Ovary (tissue), 10 donors: ENCODE measurements at places on chromosomes 11 and 22.

GRCh38 chr11:1632053-1632714, 2.6 kb downstream of the KRTAP5-5 start:
- no peak for DNase-seq

DNA sequence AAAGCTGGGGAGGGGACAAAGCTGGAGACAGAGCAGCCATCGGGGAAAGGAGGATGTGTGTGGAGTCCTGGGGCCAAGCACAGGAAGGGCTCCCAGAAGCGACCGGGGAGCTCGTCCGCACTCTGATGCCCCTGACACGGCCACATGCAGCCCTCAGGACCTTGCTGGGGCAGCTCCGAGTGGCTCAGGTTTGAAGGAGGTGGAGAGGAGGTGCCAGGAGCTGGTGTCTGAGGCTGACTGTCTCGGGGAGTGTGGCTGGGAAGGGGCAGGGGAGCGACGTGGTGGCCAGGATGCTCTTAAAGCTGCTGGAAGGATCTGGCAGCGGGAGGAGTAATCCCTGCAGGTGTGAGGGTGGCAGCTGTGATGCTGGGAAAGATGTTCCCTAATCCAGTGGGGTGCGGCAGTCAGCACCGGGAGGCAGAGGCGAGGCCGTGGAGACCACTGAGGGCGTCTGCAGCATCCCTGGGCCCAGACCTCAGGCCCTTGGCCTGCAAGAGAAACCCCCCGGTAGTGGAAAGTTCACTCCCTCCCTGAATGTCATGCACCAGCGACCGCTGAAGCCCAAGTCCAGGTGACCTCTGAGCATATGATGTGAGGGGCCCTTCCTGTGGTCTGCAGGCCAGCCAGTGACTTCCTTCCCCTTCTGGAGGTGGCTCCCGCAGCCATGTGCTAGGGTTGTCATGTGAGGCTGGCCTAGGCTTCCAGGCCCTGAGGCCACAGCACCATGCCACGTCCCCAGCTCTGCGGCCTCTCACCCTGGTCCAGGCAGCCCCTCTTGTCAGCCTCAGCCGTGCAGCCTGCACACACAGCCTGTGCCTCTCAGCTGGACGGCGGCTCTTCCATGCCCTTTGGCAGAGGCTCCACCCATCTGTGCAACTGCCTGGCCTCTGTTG, 17.2 kb upstream of the CTSD start:
- no peak for DNase-seq

- no peak for DNase-seq
Measured at GRCh38 chr11:62882431-62882749, 1.7 kb downstream of the SLC3A2 start.

DNA sequence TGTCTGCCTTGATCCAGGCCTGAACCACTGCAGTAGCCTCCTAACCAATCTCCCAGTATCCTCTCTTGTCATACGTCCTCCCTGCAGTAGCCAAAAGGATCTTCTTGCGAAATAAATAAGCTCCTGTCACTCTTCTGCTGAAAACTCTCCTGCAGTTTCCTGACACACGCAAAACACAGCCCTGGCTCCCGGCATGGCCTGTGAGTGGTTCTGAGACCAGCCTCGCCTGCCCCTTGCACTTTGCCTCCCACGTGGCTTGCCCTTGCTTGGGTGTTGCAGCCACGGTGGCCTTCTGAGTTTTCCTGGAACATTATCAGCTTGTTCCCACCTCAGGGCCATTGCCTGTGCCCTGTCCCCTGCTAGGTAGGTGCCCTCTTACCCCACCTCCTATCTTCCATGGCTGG, 7.2 kb downstream of the ZC3H7B start:
- no peak for DNase-seq

GRCh38 chr11:26623076-26623659, 51.1 kb upstream of the MUC15 start:
- DNase-seq, result no peak

DNA sequence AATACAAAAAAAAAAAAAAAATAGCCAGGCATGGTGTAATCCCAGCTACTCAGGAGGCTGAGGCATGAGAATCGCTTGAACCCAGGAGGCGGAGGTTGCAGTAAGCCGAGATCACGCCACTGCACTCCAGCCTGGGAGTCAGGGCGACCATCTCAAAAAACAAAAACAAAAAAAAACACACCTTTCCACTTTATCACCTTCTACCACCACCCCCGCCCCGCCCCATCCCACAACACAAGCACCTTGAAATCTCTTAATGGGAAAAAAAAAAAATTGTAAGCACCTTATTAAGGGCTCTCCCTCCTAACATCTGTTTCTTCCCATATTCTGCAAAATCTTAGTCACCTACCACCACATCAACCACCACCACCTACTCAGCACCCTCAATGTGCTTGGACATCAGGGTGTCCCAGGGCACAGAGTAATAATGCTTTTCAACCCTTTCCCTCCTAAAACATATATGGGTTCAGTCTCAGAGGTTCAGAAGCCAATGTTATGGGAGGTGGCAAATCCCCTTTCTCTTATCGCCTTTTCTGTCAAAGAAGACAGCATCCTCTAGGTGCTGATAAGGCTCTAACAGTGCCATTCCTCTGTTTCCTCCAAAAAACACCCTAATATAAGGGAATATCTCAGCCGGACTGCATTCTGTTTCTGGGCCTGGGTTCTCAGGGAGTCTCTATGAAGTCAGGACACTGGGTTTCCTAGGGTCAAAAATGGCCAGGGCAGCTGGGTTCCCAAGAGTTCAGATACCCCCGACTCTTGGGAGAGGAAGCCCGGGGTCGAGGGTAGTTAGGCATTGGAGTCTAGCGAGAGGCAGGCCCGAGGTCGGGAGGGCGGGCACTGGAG, 718 bp downstream of the INTS5 start:
- DNase-seq, result no peak

- DNase-seq, result no peak
Measured at GRCh38 chr22:32340411-32340810, 17.3 kb upstream of the RFPL3 start.

GRCh38 chr11:59152312-59152951, 9.8 kb downstream of the FAM111A start:
- no peak for DNase-seq

DNA sequence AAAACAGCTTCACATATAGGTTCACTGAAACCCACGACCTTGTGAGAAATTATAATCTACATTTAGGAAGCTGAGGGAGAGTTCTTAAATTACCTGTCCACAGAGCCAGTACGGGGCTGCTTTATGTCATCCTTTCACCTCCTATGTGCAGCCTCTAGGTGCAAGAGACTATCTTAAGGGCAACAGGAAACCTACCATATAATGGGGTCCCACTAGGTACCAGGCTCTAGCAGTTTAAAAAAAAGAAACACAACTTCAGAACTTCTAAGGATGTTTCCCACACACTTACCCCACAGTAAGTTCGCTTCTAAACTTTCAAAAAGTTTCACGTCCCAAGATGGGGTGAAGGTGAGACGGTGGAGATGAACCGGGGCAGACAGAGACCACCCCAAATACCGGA, 573 bp downstream of the STK33 start:
- no peak for DNase-seq

DNA sequence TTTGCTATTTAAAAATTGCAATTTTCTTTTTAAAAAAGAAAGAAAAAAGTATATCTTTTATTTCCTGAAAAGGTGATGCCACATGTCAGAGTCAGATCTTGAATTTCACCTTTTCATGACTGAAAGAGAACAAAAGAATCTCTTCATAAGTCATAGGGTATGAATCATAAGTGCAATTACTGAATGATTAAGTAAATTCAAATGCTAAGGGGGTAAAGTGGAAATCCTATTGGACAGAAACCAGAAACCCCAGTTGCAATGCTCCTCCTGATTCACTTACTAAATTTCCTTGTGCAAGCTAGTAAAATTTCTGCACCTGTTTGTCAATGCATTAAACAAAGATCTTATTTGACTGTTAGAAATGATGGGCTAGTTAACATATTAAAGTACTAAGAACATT, 8.2 kb upstream of the PRRG4 start:
- no peak for DNase-seq

GRCh38 chr11:113085446-113085845, 124.2 kb downstream of the NCAM1 start:
- DNase-seq, result no peak

- DNase-seq, result peak; percentile 81
Measured at GRCh38 chr11:85685820-85686459, at the start of gene CCDC89. Gene CCDC89 (minus strand): TSS chr11:85686195. CDS start chr11:85686130, 65 bp downstream.

DNA sequence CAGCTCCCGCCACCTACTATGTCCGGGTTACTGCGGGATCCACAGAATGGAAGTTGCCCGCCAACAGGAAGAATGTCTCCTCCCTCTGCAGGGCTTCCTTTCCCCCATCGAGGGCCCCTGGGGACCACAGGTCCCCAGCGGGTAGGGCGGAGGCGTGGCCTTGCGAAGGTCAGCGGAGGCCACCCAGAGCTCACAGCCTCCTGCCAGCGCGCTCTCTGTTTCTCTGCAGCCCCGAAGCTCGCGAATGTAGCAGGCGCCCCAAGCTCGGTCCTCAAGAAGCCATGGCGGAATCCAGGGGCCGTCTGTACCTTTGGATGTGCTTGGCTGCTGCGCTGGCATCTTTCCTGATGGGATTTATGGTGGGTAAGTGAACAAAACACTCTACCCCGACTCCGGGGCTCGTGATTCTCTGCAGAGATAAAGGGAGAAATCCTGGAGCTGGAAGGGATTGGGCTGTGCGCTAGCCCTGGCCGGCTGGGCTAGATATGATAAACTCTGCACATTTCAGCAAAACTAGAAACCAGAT, at the start of gene NAALAD2:
NAALAD2 (plus strand) TSS at position 186 of the 526 bp plus-strand sequence; CDS start at position 282, 96 bp downstream.
- peak; percentile 74 for DNase-seq

- peak; percentile 0 for DNase-seq
Measured at GRCh38 chr22:44120314-44120704, 60.4 kb upstream of the PARVG start.

GRCh38 chr22:44850946-44851345, 98.6 kb downstream of the ARHGAP8 start:
- DNase-seq, result no peak

DNA sequence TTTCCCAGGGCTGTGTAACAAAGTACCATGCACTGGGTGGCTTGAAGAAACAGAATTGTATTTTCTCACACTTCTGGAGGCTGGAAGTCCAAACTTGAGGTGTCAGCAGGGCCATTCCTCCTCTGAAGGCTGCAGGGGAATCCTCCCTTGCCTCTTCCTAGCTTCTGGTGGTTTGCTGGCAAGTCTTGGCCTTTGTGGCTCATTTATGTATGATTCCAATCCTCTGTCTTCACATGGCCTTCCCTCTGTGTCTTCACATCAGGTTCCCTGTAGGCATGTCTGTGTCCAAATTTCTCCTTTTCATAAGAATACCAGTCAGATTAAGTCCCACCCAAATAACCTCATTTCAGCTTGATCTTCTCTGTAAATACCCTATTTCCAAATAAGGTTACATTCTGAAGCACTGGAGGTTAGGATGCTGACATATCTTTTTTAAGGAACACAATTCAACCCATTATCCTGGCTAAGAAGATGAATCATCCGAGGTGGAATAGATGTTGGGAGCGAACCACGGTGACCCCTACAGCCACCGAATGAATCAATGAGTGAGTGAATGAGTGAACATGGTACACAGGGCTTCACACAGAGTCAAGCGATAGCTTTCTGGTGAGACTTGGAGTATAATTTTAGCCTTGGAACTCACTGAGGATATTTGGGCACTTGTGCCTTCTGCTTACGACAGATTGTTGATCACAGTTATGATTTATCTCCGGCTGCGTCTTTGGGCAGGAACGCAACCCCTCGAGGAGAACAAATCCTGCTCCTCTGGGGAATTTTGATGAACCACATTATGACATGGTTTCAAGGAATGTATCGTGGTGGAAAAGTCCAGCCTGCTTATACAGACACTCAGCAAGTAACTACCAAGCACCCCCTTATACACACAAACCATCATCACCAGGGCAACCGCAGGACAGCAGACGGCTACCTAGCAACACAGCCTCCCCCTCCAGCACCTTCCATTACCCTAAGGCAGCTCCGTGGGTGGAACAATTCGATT, 34.3 kb upstream of the MICAL2 start:
- DNase-seq, result no peak

DNA sequence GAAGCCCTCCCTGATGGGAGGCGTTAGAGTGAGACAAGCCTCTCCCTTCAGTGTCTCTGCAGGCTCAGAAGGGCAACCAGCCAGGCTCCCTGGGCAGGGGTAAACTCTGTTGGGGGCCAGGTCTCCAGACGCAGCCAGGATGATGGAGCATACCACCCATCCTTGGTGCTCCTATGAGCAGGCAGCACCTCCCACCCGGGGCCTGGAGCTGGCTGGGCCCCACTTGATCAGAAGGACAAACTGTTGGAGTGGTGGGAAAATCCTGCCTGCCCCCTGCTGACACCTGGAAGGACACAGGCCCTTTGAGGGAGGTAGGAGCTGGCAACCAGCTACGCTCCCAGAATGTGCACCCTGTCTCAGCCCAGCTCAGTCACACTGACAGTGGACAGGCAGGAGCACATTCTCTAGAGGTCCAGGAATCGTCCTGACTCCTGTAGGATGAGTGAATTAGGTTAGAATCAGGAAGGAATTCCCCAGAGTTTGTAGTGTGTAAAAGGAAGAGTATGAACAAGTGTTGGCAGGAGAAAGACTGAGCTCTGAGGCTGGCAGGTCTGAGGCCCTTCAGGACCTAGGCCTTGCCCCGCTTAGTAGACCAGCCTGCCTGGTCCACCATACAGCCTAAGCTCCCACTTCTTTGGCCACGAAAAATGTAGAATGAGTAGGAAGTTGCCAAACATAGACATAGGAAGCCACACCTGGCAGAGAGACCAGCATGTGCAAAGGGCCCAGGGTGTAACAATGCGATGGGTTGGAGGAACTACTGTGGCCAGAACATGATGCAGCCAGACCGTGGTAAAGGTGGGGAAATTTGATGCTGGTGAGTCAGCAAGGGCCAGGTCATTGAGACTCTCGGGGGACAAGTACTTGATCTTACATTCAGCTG, 19.1 kb downstream of the ARHGEF17 start:
- no peak for DNase-seq

- no peak for DNase-seq
Measured at GRCh38 chr11:61298663-61299244, 3.6 kb upstream of the VWCE start.

GRCh38 chr11:88569342-88569741, 231.8 kb upstream of the CTSC start:
- no peak for DNase-seq

DNA sequence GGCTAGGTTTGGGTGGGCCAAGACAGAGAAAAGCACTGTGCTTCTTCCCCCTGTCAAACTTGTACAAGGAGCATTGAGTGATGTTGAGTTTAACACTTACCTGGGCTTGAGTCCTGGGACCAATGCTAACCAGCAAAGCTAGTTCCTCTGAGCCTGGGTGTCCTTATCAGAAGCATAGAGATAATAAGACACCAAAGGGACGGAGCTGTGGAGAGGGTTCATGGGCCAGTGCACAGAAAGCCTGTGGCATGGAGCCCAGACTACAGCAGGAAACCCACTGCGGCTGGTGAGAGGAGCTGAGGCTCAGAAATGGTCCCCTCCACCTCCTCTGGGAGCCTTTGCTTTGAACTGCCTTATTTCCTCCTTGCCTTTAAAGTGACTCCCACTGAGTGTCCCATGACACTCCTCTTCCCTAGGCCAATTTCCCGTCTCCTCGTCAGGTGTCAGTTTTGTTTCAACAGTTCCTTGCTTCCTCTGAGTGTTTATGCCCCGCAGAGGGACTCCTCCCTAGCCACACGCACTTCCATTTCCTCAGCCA, 9.4 kb downstream of the SLCO2B1 start:
- no peak for DNase-seq
